ENCODE measurements at places on chromosomes 16 and 17.

GRCh38 chr17:39527220-39527813, 66.0 kb downstream of the CDK12 start:
- no peaks in the 10 kb centered on the region for H3K27me3 ChIP-seq
- no peak overlapping the region for H3K4me3 ChIP-seq
- H3K36me3 ChIP-seq = peaks cover 21% of the 10 kb centered on the region
- no peaks in the 10 kb centered on the region for H3K4me1 ChIP-seq
- no peak for DNase-seq
- no peak overlapping the region for H3K27ac ChIP-seq

GRCh38 chr17:67335245-67335835, 31.0 kb downstream of the PSMD12 start:
- H3K4me1 ChIP-seq = no peaks in the 10 kb centered on the region
- H3K27ac ChIP-seq = no peak overlapping the region
- H3K4me3 ChIP-seq = no peak overlapping the region
- DNase-seq = no peak
- peaks cover 15% of the 10 kb centered on the region for H3K36me3 ChIP-seq

- no peak for DNase-seq
- H3K4me3 ChIP-seq = no peak overlapping the region
- H3K4me1 ChIP-seq = no peaks in the 10 kb centered on the region
- H3K36me3 ChIP-seq = no peaks in the 10 kb centered on the region
Measured at GRCh38 chr17:74585711-74586110, 6.4 kb downstream of the CD300LD start.

GRCh38 chr17:45311760-45312476, 4.9 kb downstream of the MAP3K14 start:
- peak overlapping the region; percentile 97 for H3K27ac ChIP-seq
- H3K4me1 ChIP-seq = peaks cover 71% of the 10 kb centered on the region
- peaks cover 69% of the 10 kb centered on the region for H3K36me3 ChIP-seq
- H3K27me3 ChIP-seq = no peaks in the 10 kb centered on the region
- peak overlapping the region; percentile 66 for H3K4me3 ChIP-seq

- H3K27me3 ChIP-seq = no peaks in the 10 kb centered on the region
- H3K4me1 ChIP-seq = peaks cover 64% of the 10 kb centered on the region
- peak overlapping the region; percentile 88 for H3K27ac ChIP-seq
- peaks cover 77% of the 10 kb centered on the region for H3K36me3 ChIP-seq
- H3K4me3 ChIP-seq = peak overlapping the region; percentile 97
Measured at GRCh38 chr16:84614623-84614967, 3.3 kb downstream of the COTL1 start.
